Stimulated activated CD4-positive, alpha-beta T cell treated with anti-CD3 and anti-CD28 coated beads, Interleukin-4, amount 100 ng/mL, for 24 hours (primary cell): ENCODE measurements at places on chromosomes 6 and 20.
A peak's percentile ranks its signal among the peaks of the same experiment; 100 is the strongest.

- no peak for DNase-seq
Measured at GRCh38 chr20:32158351-32158750, 48.8 kb downstream of the TM9SF4 start.

GRCh38 chr6:99868074-99868702, 125.8 kb downstream of the MCHR2 start:
- DNase-seq = peak; percentile 73

- no peak for DNase-seq
Measured at GRCh38 chr20:17958373-17959256, 10.0 kb downstream of the SNX5 start.

- no peak for DNase-seq
Measured at GRCh38 chr20:57667924-57668782, 41.7 kb downstream of the PMEPA1 start.

DNA sequence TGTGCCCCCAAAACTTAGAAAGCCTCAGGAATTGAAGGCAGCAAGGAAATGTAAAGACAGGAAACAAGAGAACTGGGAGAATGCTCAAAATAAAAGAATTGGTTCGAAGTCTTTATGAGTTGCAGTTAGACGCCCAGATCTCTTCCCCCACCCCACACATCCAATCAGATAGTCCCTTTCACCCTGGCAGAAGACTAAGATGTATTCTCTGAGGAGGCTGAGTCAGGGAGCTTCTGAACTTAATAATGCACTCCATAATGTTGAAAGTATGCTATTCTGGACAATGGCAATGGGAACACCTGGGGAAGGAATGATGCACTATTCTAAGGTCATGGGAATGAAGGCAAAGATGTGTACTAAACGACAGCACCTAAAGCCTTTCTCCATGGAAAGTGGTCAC, 173.6 kb downstream of the MTFR2 start:
- no peak for DNase-seq

DNA sequence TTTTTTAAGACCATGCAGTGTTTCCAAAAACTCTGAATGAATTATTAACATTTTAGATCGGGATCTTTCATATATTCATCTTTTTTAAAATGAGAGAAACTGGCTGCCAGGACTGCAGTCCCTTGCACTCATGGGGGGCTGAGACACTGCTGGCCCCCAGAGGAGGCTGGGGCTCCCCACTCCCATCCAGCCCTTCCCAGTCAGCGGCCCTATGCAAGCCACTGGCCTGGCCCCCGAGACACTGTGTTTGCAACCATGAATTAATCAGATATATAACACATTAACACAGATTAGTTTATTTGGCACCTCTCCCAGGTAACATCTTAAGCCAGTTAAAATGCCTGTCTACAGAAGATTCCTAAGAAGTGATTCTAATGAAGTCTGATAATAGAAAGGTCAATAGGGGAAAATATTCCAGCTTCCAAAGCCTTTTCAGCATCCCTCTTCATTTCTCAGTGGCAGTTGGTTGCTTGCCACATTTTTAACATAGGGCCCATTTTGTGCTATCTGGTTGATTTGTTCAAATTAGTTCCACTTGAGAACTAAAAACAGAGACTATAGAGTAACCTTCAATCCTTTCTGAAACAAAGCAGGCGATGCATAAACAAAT, 184.4 kb upstream of the FBXL4 start:
- DNase-seq = no peak

DNA sequence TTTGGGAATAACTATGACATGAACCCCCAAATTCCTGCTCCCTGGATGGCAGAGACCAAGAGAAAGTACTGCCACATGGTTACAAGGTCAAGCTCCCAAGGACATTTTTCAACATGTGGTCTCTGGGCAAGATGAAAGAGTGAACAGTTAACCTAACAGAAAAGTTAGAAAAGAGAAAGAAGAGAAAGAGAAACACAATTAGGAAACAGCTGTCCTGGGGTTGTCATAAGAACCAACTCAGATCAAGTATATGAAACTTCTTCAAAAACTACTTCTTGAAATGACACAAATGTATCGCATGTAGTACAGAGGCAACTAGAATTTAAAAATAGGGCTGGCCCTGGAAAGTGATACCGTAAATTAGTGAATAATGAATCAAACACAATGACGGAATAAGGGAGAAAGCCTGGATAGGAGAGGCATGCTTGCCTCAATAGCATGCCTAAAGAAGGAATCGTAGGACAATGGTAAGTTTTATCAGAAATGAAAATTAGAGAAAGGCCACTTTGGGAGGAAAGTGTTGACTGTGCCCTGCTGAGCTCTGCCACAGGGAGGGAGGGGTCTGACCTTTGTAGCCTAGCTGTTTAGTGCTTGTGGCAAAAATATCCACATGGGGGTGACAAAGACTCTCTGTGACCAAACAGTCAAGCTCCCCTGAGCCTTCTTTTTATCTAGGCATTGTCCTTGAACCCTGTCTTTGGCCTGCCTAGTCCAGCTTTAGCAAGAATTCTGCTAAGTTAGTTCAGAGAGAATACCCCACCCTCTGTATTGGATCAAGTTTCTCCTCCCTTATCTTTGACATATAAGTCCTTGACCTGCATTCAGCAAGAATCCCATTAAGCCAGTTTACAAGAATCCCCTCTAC, 4.3 kb upstream of the DCBLD1 start:
- no peak for DNase-seq

- no peak for DNase-seq
Measured at GRCh38 chr20:47080365-47080764, 185.7 kb downstream of the EYA2 start.

DNA sequence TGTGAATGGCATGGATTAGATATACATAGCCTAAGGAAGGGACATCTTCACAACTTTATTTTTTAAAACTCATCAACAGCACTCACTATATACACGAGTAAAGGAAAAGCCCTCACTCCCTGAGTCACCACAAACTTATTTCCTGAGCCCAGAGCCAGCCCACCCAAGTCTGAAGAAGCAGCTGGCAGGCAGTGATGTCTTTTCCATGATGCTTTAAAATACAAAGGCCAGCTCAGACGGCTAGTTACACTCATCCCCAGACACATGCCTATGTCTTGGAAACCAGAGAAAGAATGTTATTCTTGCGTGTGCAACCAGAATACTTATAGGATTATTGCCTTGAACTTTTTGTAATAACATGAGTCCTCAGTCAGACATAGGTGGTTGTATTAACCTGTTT, 114.4 kb downstream of the ADGRG6 start:
- DNase-seq = no peak

- DNase-seq = no peak
Measured at GRCh38 chr6:145480024-145480423, 255.3 kb downstream of the EPM2A start.

DNA sequence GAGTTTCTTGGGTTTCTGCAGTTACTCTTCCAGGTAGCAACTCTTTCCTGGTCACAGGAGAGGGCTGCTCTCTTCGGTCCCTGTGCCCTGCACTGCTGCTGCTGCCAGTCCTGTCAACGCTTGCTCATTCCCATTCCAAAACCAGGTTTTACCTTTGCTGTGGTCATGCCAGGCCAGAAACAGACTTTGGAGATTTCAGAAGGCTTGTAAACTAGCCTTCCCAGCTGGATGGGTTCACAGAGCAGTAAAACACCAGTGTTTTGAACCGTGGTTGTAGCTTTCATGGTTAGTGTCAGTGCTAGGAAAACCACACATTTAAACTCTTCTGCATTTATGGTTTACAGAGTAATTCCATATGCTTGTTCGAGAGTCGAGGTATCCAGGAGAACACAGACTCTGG, 16.2 kb downstream of the ARFGEF2 start:
- no peak for DNase-seq

GRCh38 chr6:31636698-31637596, 15.5 kb downstream of the BAG6 start:
- DNase-seq = no peak

DNA sequence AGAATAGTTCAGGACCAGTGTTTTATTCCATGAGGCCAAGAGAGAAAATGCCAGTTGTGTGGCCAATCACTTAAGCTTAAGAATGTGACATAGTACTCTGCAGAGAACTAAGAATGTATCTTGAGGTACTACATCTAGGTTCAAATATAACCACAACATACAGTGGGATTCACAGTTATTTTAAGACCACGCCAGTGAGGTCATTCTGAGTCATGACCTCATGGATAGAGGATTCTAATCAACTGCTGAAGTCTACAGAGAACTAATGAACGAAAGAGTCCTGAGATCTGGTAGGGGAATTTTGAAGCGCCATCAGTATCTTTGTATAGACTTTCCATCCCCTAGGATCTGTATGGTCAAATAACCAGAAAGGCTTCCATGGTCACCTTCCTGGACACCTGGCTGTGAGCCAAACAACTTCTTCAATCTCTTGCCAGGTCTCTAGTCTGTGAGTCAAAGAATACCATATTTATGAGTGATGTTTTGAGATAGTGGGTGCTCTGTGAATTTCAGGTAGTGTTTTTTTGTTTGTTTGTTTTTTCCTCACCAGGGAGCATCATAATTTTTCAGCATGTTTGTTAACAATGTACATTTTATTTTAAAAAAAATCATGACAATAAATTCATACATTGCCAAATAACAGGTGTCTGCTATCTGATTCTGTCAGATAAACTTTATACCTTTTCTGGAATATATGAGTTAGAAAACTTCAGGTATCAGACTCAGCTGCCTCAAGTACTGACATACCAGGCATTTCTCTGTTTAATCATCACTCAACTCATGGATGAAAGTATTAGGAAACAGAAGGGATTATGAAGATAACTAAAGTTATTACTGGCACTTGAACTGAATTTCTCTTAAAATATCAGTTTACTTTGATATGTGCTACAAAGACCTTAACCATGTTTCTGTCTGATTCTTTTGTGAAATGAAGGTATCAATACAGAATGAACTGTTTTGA, 217.9 kb downstream of the PLCB4 start:
- DNase-seq = no peak

DNA sequence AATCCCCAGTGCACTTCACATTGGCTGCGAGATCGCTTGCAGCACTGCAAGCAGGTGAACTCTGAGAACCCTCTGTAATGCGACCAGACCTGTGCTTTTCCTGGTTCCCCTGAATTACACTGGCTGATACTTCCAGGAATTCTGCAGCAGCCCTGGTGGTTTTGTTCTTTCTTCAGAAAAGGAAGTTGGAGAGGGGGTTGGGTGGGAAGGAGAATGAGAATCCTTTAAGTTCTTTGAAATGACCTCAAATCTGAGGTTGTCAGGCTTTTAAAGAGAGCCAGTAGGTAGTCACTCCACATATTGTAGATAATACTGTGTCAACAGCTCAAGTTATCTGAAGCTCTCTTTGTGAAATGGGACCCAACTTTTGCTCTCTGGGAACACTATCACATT, 62.4 kb downstream of the GCNT2 start:
- DNase-seq = no peak

GRCh38 chr6:57248311-57248895, 26.3 kb upstream of the RAB23 start:
- DNase-seq = no peak

GRCh38 chr6:27986928-27987725, 30.1 kb downstream of the OR2B6 start:
- no peak for DNase-seq

DNA sequence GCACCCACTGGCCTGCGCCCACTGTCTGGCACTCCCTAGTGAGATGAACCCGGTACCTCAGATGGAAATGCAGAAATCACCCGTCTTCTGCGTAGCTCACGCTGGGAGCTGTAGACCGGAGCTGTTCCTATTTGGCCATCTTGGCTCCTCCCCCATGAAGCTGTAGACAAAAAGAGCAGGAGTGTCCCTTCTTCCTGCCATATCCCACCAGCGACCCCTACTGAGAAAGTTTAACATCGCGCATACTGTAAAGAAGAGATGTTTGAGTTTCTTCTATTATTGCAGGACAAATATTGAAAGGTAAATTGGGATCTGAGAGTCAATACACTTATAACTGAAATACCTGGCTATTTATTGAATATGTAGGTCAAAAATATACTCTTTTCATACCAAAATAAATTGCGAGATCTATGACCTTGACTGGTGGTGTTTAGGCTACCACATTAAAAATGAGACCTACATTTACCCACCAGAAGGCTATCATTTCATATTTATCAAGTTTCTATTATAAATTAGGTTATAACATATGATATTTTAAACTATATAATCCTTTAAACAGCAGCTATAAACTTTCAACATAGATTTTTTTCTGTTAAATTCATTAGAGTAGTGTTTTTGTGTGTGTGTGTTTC, 586.3 kb downstream of the HTR1B start:
- DNase-seq = no peak

GRCh38 chr20:51535075-51535386, 7.5 kb downstream of the NFATC2 start:
- DNase-seq = peak; percentile 32

DNA sequence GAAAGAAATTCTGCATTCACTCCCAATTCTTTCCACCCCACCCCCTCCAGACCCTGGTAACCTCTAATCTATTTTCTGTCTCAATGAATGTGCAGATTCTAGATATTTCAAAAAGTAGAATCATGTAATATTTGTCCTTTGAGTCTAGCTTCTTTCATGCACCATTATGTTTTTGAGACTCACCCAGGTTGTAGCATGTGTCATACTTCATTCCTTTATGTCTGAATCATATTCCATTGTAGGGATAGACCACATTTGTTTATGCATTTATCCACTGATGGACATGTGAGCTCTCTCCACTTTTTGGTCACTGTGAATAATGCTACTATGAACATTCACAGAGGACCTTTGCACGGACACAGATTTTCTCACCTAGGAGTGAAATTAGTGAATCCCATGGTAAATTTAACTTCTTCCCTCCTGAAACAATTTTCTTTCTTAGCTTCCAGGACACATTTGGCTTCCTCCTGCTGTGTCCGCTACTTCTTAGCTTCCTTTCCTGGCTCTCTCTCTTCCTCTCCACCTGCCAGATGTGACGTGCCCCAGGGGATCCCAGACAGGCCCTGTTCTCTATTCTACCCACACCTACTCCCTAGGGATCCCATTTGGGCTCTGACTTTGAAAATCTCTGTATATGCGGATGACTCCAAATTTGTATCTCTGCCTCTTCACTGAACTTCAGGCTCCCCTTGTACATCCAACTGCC, 24.1 kb upstream of the ARFGEF2 start:
- DNase-seq = no peak

DNA sequence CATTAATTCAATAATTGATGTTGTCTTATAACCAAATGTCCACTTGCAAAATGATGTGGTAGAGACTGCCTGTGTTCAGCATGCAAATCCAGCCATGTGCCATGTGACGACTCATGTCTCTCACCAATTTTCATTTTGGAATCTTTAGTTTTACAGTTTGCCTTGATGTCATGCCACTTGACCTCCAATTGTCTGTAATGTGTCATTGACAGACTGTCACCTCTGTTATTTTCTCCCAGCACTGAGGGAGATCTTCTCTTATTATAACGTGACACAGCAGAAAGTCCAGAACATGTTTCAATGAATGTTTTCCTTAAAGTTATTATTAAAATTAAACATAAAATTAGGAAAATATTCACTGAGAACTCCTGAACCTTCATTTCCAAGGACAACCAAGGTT, 56.7 kb downstream of the LAMA4 start:
- DNase-seq = no peak
